Lower leg skin (tissue), 4 donors: ENCODE measurements at places on chromosomes 6 and 20.
A peak's percentile ranks its signal among the peaks of the same experiment; 100 is the strongest.

GRCh38 chr20:36154700-36155628 lies at the start of gene EPB41L1:
Gene EPB41L1 (plus strand): TSS chr20:36154740. CDS start chr20:36173778, 19,038 bp downstream.
- peak; percentile 18 for DNase-seq

GRCh38 chr20:35311409-35311808 lies 19.2 kb upstream of the FAM83C start:
- DNase-seq: no peak

- DNase-seq: no peak
Measured at GRCh38 chr6:150256618-150257272, 112.1 kb upstream of the IYD start.

DNA sequence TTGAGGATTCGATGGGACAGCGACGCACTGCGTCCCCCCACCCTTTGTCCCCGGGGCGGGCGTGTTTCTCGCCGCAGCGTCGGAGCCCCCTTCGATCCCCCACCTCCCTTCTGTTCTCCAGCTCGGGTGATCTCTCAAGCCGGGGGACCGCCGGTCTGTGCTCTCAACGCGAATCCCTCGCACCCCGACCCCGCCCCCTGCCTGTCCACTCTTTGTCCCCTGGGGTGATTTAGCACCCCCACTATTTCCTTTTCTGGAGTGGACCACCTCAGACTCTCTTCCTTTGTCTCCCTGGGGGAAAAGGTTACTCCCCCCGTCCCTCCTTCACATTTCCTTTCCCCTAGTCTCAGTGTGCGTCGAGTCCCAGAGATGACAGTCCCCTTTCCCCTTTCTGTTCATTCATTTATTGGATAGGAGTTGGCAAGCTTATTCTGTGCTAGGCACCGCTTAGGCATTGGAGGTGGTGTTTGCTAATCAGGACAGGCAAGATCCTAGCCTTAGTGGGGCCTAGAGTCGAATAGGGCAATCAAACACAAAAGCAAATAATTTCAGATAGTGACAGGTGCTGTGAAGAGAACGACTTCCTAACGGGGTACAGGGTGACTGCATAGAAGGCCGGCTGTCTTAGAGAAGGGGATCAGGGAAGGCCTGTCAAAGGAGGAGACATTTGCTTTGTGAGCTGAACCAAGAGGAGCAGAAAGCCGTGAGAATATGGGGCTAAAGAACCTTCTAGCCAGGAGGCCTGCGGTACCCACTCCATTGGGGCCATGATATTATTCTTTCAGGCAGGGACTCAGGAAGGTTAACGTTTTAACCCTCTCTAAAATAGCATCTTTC lies 741 bp downstream of the PTPN1 start:
- DNase-seq: peak; percentile 62

DNA sequence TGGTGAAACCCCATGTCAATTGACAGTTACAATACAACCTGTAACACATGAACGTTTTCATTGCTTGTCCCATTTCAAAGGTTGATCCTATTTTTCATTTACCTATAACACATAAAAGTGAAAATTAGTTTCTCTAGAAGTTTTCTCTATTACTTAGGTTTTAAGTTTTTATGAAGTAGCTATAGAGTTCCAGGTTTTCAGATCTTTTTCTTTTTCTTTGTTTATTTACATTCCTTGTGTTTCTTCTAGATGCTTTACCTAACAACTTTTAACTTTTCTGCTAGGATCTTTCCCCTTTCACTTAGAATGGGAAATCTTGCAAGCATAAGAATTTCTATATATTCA lies 232.6 kb downstream of the PLCB1 start:
- DNase-seq: no peak

DNA sequence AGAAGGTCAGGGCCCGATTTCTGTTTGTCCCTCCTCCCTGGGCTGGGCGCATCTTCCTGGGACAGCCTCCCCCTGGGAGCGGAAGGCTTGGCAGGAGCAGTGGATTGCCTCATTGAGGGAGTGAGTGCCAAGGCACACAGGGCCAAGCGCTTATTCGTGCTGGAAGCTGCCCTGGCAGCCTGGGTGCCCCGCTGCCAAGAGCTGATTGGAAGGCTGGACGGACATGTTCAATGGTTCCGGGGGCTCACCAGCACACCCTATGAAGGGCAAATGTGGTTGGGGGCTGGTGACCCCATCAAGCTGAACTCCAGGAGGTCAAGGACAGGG lies 10.3 kb upstream of the ZNF831 start:
- DNase-seq: peak; percentile 51

GRCh38 chr6:141464490-141464889 lies 668.2 kb upstream of the GJE1 start:
- DNase-seq: no peak

GRCh38 chr6:15800841-15801617 lies 138.2 kb upstream of the DTNBP1 start:
- no peak for DNase-seq

- no peak for DNase-seq
Measured at GRCh38 chr6:153031335-153031955, 28.9 kb upstream of the MTRF1L start.

GRCh38 chr20:49248301-49248700 lies 29.1 kb downstream of the DDX27 start:
- DNase-seq: no peak

DNA sequence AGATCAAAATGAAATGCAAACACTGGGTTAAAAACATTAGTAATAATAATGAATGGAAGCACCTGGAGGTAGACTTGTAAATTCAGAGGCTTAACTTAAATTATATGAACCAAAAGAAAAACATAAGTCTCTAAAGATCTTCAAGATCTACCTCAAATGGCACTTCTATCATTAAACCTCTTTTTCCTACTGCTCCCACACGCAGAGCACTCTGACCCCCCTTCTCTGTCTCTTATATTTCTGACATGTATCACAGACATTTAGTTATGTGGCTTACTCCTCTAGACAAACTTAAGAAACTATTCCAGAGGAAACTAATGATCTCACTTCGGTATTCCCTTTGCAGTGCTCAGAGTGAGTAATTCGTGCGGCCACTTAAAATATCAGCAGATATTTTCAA lies 1.1 kb downstream of the TBC1D32 start:
- DNase-seq: no peak

DNA sequence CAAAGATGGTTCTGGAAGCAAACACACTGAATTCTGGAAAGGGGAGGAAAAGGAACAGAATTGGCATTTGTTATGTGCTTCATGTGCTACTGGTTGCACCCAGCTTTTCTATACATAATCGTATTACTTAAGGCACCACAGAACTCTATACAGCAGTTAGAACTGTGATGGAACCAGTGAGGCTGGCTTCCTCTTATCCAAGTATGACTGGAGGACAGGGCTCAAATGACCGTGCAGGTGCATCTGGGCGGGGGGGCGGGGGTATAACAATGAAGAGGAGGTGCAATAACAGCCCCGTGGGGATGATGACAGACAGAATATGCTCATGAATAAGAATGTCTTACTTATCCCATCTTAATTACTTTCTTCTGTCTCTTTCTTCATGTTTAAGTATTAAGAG lies 144.2 kb downstream of the BTBD9 start:
- no peak for DNase-seq
